ENCODE measurements at places on chromosomes 7 and 10.

- DNase-seq = no peak
These were observed 110.6 kb downstream of the BTRC start for GRCh38 chr10:101464599-101464998.

GRCh38 chr7:42692621-42693020 is 219.2 kb downstream of the C7orf25 start:
- peak; percentile 18 for DNase-seq

DNA sequence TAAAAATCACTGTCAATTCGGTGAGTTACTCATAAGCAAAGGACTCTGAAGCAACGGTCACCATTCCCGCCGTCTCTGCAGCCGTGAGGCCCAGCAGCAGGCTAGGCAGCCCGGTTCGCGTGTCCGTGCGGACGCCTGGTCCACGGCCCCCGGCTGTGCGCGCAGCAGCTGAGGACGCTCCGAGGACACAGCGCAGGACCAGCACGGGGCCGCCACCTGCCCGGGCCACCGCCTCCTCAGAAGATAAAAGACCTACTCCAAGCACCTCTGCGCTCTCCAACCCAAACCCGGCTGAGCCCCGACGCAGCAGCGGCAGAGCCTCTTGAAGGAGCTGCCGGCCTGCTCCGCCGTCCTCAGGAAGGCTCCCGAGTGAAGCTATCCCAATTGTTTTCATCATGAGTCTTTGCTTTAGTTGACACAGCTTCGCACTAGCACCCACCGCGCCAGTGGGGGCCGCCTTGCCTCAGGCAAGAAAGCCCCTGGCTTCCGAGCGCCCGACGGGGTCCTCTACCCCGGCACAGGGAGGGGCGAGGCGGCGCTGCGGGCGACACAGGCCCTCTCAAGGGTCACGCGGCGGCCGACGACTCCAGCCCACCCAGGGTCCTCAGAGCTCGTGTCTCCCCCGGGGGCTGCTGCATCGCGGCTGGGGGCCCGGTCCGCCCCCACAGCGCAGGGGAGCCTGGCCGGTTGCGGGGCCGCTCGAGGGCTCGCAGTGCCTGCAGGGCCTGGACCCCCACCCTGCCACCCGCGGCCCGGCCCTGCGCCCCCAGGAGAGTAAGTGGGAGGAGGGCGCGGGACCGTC is 16.9 kb upstream of the GPR146 start:
- DNase-seq = peak; percentile 10

GRCh38 chr10:10542477-10542876 is 475.2 kb upstream of the CELF2 start:
- DNase-seq = peak; percentile 76

GRCh38 chr7:137656850-137657232 is 189.9 kb downstream of the DGKI start:
- no peak for DNase-seq

DNA sequence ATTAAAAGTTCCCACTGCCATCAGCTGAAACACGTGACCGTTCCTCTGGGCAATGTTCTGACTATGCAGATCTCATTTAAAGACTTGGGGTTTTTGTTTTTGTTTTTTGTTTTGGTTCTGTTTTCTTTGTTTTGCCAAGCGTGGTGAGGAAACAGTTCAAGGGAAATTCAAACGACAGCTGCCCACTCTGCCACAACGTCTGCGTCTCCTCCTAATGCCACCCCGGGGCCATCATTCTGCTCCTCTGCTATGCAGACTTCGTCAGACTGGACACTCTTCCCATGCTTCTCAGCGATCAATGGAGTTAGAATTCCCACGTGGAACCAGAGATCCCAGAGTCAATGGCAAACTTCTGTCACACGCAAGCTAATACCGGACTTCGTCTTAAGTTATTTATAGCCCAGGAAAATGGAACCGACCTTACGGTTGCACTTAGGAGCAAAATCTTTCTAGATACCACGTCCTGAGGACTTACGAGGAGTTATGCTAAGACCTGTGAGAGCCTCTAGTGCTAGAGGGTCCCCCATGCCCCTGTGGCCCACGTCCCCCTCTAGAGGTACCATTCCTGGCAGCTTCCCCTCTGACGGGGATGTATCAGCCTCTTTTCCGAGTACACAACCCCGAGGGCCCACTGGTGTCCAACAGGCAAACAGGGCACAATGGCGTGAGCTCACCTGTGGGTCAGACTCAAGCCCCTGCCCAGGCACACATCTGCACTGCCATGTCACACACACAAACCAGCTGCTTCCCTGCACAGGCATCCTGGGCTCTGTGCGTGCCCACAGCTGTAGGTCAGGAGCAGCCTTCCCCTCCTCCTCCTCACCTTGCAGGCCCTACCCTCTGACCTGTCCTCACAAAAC is 24.4 kb downstream of the EBF3 start:
- DNase-seq = no peak

DNA sequence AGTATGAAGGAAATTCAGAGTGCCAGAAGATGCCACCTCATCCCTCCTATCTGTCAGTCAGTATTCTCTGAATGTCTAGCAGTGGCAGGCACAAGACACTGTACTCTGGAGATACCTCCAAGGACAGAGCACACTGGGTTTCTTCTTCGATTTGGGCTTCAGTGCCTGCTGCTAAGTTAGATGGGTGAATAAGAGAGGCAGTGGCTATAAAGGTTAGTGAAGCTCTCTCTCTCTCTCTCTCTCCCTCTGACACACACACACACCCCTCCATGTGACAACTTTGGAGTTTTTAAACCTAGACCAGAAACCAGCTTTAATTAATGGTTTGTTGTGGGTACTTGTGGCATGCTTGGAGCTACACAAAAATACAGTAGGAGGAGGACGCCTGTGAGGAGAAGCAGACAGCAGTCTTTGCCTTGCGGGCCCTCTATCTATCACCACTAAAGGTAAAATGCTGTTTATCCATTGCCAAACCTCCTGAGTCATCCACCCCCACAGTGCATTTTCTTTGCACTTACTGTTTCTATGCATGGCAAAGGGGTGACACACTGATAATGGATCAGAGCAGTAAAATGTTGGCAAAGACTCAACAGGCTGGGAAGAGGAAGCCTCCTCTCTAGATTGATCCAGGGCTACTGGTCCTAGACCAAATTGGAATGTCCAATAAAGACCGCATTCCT is 102.5 kb downstream of the TRIL start:
- DNase-seq = peak; percentile 95

DNA sequence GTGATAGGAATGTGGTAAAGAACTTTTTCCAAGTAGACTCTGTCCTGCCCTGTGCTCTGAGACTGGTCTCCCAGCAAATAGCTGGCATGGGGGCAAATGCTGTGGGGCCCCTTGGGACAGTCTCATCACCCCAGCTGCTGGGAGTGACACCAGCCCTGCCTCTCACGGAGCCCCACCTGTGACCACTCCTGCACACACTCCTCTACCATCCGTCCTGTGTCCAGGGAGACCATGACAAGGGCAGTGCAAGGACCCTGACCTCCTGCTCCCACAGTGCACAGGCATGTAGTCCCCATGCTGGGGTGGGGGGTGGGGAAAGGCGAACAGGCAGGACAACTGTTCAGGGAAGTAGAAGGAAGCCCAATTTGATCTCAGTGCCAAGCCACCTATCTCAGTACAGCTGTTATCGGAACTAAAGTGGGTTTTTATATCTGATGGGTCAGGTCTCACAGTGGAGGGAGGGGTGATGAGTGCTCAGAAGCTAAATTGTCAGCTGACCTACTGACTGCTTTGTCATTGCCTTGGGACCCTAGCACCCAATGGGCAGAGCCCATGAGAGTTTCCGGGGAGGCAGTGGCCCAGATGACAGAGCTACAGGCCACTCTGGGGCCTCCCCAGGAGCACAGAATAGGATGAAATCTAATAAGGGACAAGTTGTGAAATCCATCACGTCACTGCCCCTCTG is 24.5 kb downstream of the VSTM4 start:
- DNase-seq = no peak

- no peak for DNase-seq
These were observed 104.0 kb downstream of the GRM3 start for GRCh38 chr7:86747698-86748097.
